ENCODE measurements at places on chromosomes 2 and 18. TPM values are rescaled to one million over a fixed set of nuclear protein-coding genes. Genes with fewer than 3 reads are reported as not detected.

Gene CCDC148
- total RNA-seq: not detected

Gene CPSF3
- 38.2 TPM for total RNA-seq

Gene PLGLB1
- total RNA-seq: 5.1 TPM

Gene PRSS56
- total RNA-seq: not detected

GRCh38 chr2:166700079-166700478 is 188.2 kb upstream of the XIRP2 start:
- H3K4me3 ChIP-seq: no peak overlapping the region
- no peaks in the 10 kb centered on the region for H3K27me3 ChIP-seq
- no peaks in the 10 kb centered on the region for H3K36me3 ChIP-seq
- H3K4me1 ChIP-seq: no peaks in the 10 kb centered on the region
- no peak overlapping the region for H3K27ac ChIP-seq
- DNase-seq: no peak

DNA sequence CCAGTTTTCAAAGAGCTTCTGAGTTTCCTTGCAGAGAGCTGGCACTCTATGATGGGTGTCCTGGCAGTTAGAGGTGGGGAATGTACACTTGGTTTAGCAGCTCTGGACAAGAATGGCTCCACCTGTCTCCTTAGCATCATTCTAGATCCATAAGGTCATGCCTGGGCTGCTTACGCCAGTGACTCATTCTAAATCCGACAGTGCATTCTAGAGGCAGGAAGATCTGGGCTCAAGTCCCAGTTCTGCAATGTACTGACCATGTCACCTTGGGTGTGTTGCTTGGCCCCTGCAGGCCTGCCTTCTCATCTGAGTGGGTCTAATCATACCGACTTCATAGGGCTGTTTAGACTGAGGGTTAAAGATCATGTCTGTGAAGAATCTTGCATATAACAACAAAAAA is 46.5 kb downstream of the PTGR3 start:
- no peak for DNase-seq
- no peaks in the 10 kb centered on the region for H3K4me1 ChIP-seq
- no peaks in the 10 kb centered on the region for H3K36me3 ChIP-seq
- H3K27me3 ChIP-seq: no peaks in the 10 kb centered on the region

DNA sequence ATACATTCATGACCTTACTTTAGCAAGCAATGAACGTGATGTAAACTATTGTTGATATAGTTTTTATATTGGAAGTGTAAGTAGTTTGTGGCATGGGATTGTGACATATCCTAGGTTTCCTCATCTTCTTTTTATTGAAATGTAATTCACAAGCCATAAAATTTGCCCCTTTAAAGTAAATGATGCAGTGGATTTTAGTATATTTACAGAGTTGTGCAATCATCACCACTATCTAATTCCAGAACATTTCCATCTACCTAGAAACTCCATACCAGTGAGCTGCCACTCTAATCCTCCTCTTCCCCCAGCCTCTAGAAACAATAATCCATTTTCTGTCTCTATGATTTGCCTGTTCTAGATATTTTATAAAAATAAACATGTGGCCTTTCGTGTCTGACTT is 10.7 kb upstream of the CASP10 start:
- DNase-seq: no peak
- H3K27me3 ChIP-seq: no peaks in the 10 kb centered on the region
- H3K4me3 ChIP-seq: no peak overlapping the region
- H3K27ac ChIP-seq: no peak overlapping the region
- no peaks in the 10 kb centered on the region for H3K4me1 ChIP-seq
- H3K36me3 ChIP-seq: no peaks in the 10 kb centered on the region

GRCh38 chr2:200264631-200265030 is 41.9 kb upstream of the SPATS2L start:
- no peaks in the 10 kb centered on the region for H3K36me3 ChIP-seq
- H3K27ac ChIP-seq: no peak overlapping the region
- no peak for DNase-seq
- H3K4me3 ChIP-seq: no peak overlapping the region

- H3K27me3 ChIP-seq: no peaks in the 10 kb centered on the region
- H3K27ac ChIP-seq: no peak overlapping the region
- no peaks in the 10 kb centered on the region for H3K4me1 ChIP-seq
- H3K4me3 ChIP-seq: no peak overlapping the region
Observed at GRCh38 chr2:196335221-196335634, 163.8 kb upstream of the STK17B start.

- H3K27ac ChIP-seq: peak overlapping the region; percentile 73
- no peaks in the 10 kb centered on the region for H3K4me1 ChIP-seq
- no peaks in the 10 kb centered on the region for H3K27me3 ChIP-seq
- DNase-seq: no peak
- no peaks in the 10 kb centered on the region for H3K36me3 ChIP-seq
Observed at GRCh38 chr2:201183365-201183727, 405 bp downstream of the CASP10 start.

DNA sequence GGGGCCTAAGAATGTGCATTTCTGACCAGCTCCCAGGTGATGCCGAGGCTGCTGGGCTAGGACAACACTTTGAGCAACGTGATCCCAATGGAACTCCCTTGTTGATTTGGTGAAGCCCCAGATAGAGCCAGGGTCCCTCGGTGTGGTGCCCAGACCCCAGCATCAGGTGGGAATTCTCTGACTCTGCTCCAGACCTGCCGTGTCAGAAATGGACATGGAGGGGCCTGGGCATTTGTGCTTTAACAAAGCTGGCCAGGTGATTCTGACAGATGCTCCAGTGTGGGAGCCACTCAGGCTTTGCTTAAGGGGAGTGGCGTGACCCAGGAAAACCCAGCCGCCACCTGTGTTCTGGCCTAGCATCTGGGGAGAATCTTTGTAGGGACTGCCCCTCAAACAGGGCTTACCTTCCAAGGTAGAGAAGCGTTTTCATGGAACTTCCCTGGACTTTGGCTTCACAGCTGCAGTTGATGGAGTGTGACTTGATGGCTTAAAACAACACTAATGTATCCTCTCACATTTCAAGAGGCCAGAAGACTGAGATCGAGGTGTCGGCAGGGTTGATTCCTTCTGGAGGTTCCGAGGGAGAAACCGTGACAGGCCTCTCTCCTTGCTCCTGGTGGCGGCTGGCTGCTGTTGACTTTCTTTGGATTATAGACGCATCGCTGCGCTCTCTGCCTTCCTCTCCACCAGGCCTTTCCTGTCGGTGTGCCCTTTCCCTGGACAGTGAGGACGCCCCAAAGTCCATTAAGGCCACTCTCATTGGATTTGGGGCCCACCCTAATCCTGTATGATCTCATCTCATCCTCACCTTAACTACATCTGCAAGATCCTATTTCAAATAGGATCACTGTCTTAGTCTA is 57.0 kb upstream of the HDAC4 start:
- no peaks in the 10 kb centered on the region for H3K4me1 ChIP-seq
- no peak for DNase-seq
- no peak overlapping the region for H3K27ac ChIP-seq

All from uterus (tissue), 4 donors.